ENCODE measurements at places on chromosomes 4 and X.
A peak's percentile ranks its signal among the peaks of the same experiment; 100 is the strongest.

GRCh38 chr4:5365071-5366008, 314.1 kb downstream of the STK32B start:
- no peak for DNase-seq

- DNase-seq = no peak
Measured at GRCh38 chr4:10747186-10747585, 62.6 kb upstream of the CLNK start.

DNA sequence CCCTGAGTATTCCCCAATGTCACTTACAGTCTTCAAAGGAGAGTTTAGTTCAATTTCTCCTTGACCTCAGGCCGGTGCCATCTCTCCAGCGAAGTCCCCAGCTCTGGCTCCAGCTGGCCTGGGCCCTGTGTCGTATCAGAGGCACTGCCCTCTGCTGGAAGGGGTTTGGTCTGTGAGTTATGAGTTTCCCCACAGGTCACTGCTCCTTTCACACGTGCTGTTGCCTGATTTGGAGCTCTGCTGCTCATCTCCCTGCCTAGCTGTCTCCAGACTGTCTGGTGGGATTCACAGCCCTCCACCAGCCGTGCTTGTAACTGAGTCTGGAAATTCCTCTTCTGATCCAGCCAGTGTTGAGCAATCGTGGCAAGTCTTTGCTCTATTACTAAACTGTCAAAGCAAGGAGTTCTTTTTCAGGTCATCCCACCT, at the start of gene RAP2C:
Gene RAP2C, minus strand, starts transcription at position 105 of the 426 bp plus-strand sequence. CDS start 2,179 bp downstream, outside the sequence.
- peak; percentile 59 for DNase-seq

DNA sequence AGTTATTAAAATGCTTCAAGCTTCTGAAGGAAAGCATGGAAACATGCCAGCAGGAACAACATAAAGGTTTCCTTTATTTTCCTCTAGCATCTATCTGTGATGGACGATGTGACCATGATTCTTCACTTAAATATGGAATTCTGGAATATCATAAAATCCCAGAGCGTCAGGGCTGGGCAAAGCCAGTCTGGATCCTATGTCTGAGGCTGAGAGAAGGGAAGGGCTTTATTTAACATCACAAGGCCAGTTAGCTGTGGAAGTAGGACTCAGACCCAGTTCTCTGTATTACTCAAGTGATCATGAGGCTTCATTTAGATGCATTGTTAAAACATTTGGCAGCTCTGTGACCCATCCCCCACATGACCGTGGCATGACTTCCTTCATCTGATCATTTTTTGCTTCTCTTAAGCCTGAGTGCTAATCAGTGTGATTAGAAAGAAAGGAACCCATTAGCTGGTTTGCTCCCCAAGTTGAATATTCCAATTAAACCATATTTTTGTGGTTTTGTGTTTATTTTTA, 40.9 kb upstream of the EOLA2 start:
- DNase-seq = no peak

DNA sequence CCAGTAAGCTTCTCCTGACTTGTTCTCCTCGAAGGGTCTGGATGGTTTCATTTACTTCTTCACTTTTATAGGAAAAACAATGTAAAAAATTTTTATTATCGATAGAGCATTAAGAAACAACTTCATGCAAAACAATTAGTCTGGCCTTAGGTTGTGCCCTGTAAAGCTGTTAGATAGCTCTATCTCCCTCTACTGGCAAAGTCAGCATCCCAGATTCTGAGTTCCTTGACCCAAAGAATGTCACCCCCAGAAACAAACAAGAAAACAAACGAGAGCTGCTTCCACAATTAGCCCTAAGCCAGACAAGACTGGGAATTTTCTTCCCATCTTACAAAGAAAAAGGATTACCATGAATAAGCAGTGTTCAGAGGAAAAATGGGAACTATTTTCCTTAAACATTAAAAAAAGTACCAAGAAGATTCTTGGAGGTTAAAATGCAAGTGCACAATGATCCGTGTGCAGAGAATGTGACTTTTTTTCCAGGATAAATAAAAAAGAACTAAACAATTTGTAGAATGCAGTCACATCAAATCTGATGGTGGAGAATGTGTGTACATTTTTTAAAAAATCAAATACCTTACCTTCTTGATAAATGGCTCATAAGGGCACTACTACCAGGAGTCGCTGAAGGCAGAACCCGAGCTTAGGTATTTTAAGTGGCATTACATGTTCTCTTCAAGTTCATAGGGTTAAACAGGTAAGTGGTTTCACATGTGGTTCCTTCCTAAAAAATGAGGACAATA, 293.2 kb downstream of the FBXO8 start:
- no peak for DNase-seq

GRCh38 chr4:910366-911091, 21.6 kb downstream of the GAK start:
- no peak for DNase-seq

DNA sequence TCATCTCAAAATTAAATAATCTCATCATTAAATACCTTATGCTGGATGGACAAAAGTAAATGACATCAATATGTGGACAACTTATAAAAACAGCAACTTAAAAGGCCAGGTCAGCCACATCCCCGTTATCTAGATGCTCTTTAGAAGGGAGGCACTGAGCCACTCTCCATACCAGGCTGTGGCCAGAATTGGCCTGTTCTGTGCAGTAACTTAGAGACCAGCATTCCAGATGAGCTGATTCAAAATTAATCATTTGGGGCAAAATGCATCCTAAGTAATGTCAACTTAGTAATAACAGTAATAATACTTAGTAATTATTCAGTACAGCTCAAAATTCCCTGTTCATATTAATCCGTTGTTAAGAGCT, 373.6 kb downstream of the FBXW7 start:
- DNase-seq = no peak

DNA sequence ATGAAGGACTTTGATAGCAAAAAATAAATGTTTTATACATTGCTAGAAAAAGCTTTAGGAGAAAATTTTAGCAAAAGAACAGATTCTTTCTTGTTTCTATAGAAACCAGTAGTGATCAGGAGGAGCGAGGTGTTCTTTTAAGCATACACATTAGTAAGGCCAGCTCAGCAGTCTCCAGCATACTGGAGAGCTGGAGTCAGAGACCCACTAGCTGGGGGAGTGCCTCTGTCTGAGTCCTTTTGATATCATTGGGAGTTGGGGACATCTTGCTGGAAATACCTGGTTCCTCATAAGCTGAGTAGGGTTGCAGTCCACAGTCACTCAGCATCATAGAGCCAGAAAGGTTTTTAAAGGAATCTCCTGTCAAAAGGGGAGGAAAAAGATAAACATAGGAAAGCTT, 67.4 kb downstream of the AFF2 start:
- DNase-seq = no peak

- DNase-seq = no peak
Measured at GRCh38 chr4:132228676-132229075, 920.4 kb upstream of the PCDH10 start.

Measured in activated naive CD8-positive, alpha-beta T cell treated with anti-CD3 and anti-CD28 coated beads, Interleukin-2, amount 50 U/mL, for 24 hours (primary cell).